ENCODE measurements at places on chromosomes 2 and 18.

- DNase-seq, result no peak
Observed at GRCh38 chr2:203909261-203909967, 27.1 kb upstream of the ICOS start.

GRCh38 chr2:58923869-58924268, 682.7 kb upstream of the FANCL start:
- no peak for DNase-seq

GRCh38 chr2:108924580-108925251, 64.3 kb downstream of the EDAR start:
- no peak for DNase-seq

DNA sequence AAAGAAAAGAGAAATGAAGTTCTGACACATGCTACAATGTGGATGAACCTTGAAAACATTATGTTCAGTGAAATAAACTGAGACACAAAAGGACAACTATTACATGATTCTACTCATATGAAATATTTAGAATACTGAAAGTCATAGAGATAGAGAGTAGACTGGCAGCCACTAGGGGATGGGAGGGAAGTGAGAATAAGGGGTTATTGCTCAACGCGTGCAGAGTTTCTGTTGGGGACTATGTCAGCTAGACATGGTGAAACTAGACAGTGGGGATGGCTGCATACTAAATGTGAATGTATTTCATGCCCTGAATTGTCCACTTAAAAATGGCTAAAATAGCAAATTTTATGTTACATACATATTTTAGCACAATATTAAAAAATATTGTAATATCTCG, 108.7 kb upstream of the ATL2 start:
- DNase-seq, result no peak

- no peak for DNase-seq
Observed at GRCh38 chr2:97005353-97005752, 19.0 kb upstream of the FAM178B start.

DNA sequence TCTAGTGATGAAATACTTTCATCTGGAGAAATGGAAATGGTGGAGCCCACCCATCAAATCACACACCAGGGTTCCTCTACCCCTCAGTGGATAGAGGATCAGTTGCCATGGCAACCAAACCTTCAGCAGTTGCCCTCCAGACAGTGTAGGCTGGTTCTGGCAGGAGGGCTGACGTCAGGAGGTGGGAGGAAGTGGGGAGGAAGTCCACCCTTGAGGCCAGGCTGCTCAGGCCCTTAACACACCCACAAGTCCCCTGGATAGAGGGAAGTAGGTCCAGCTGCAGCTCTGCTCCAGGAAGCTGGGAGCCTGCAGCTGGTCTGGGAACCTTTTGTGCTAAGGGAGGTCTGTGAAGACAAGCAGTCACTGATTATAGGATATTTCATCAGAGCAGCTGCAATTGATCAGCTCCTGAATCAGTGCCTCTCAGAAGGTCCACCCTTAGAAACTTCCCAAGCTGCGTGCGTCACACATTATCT, 186.6 kb downstream of the MTX2 start:
- DNase-seq, result no peak

DNA sequence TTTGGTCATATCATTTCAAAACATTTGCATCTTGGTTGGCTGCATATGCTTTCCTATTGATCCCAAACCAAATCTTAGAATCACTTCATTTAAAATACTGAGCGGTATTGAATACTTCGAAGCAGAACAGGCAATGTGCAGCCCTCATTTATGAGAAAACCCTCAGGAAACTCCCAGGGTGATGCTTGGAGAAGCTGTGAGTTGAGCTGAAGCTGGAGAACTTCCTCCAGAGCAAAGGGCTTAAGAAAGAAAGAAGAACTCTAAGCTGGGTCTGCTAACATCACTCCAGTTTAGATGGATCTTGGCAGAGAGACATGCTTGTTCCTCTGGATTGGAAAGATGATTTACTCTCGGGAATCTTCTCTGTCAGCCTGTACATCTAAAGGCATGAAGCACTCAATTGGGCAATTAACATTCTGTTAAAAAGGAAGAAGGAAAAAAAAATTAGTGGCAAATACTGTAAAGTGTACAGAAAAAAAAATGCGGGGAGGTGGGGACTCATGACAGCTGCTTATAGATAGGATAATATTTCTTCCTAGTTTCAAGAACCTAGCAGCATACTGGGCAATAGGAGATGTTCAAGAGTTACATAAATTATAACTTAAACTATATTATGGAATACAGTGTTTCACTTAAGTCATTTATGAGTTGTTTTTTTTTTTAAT, 49.5 kb downstream of the ATIC start:
- DNase-seq, result no peak

All from stimulated activated CD8-positive, alpha-beta memory T cell treated with anti-CD3 and anti-CD28 coated beads, Interleukin-4, amount 100 ng/mL, for 4 hours (primary cell).